SIG-M5 (cell line): ENCODE measurements at places on chromosomes 2 and 18.

- DNase-seq = no peak
These were observed 208.4 kb downstream of the SETBP1 start for GRCh38 chr18:44889111-44889510.

- no peak for DNase-seq
These were observed 33.5 kb upstream of the METAP1D start for GRCh38 chr2:171966235-171966634.

- no peak for DNase-seq
These were observed 51.8 kb downstream of the PKDCC start for GRCh38 chr2:42099438-42100173.

- no peak for DNase-seq
These were observed 45.8 kb downstream of the INPP5D start for GRCh38 chr2:233105930-233106329.

GRCh38 chr2:218074031-218074430 lies 5.0 kb downstream of the RUFY4 start:
- no peak for DNase-seq

- no peak for DNase-seq
These were observed 140.3 kb downstream of the GALNT14 start for GRCh38 chr2:30997979-30998378.
